Activated naive CD4-positive, alpha-beta T cell treated with anti-CD3 and anti-CD28 coated beads for 36 hours (primary cell): ENCODE measurements at places on chromosomes 2 and 18. TPM values are rescaled to one million over a fixed set of nuclear protein-coding genes. Genes with fewer than 3 reads are reported as not detected.

DNA sequence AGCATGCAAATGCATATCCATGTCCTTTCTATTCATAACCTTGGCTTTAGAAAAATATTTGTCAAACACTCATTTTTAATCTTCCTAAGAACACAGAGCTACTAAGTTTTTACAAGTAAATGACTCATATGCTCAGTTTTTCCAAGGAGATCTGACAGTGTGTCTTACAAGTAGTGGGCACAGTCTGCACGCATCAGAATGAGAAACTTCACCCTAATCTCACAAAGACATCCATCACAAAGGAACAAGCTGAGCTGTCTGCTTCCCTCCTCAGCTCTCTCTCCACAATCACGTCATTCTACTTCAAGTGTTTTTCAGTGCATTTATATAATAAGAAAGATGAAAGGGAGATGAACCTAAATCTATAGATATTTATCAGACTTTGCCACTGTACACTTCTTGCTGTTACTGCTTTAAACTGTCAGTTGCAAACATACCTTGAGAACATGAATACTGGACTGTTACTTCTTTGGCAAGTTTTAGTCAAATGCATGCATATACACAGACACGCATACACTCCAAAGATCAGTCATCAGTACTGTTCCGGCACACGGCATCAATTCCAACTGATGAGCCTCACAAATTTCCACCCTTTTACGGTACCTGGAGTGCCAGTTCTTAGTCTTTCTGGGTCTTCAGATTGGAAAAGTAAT lies 75.7 kb downstream of the RBMS1 start:
- peaks cover 3% of the 10 kb centered on the region for H3K36me3 ChIP-seq
- peaks cover 65% of the 10 kb centered on the region for H3K4me1 ChIP-seq
- peak; percentile 51 for DNase-seq

- H3K27me3 ChIP-seq = no peaks in the 10 kb centered on the region
- H3K4me1 ChIP-seq = no peaks in the 10 kb centered on the region
- H3K27ac ChIP-seq = no peak overlapping the region
- no peaks in the 10 kb centered on the region for H3K36me3 ChIP-seq
Observed at GRCh38 chr2:223029287-223029686, 22.7 kb upstream of the KCNE4 start.

GRCh38 chr2:45964223-45964841 lies 312.9 kb downstream of the PRKCE start:
- H3K27me3 ChIP-seq = no peaks in the 10 kb centered on the region
- H3K27ac ChIP-seq = no peak overlapping the region
- H3K4me1 ChIP-seq = peaks cover 17% of the 10 kb centered on the region
- no peaks in the 10 kb centered on the region for H3K36me3 ChIP-seq

- H3K4me3 ChIP-seq = no peak overlapping the region
- no peaks in the 10 kb centered on the region for H3K36me3 ChIP-seq
- no peaks in the 10 kb centered on the region for H3K4me1 ChIP-seq
- H3K27ac ChIP-seq = no peak overlapping the region
Observed at GRCh38 chr2:182117196-182117595, 131.5 kb downstream of the PPP1R1C start.

DNA sequence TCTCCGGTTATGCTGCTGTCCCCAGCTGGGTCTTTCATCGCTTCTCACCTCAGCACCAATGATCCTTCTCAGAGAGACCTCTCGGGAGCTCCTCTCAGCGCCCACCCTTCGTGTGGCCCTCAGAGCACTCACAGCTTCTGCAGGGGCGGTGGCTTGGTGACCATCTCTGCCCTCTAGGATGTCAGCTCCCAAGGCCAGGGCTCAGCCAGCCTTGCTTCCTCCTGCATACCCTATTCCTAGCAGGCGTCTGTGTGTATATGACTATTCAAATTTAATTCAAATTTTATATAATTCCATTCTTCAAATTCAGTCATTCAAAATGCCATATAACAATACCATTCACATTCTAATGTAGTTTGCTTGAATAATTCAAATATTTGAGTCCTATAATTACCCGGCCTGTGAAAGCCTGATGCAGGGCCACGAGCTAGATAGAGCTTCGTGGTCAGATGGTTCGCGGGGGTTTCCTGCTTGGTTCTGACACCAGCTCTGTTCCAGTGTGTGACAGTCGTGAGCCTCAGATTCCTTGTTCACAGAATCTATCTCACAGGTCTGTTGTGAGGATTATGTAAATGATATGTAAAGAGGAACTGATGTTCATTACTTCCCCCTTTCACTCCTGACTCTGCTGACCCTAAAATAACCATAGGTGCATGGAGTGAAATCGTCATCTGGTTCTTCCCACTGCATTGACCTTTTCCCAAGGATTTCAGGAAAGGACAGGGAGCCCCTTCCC lies 94.0 kb upstream of the CNGA3 start:
- DNase-seq = no peak
- peaks cover 1% of the 10 kb centered on the region for H3K36me3 ChIP-seq
- peaks cover 6% of the 10 kb centered on the region for H3K27me3 ChIP-seq
- no peak overlapping the region for H3K4me3 ChIP-seq

DNA sequence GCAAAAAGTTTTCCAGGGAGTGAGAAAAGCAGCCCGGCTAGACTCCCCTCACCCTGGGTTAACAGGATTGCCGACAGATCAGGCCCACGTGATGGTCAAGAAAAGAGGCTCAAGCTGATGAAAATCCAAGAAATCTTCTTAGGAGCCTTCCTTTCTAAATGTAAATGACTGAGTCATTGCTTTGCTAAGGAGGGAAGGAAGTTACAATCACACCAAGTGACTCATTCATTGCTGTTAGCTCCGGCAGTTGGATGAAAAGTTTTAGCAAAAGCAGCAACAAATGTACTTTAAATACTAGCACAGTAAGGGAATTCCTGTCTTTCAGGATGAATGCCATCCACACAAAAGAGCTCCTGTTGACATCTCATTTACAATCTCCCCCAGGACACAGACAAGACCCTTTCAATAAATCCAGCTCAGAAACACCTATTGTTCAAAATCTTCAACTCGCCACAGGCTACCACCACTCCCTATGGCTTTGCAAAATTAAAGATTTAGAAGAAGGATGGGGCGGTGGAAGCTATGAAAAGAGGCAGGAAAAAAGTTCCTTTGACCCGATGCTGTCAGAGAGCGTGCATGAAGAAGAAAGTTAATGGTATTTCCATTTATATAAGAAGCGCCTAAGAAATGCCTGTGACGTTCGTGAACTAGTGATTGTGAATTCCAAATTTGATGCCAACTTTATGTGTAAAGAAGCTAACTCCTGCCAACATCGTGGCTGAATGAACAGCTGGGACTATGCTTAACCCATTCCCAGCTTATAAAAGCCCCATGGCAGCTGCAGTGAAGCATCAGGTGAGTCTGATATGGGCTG lies 153.7 kb downstream of the TGIF1 start:
- H3K27me3 ChIP-seq = no peaks in the 10 kb centered on the region
- H3K36me3 ChIP-seq = no peaks in the 10 kb centered on the region
- peaks cover 16% of the 10 kb centered on the region for H3K4me1 ChIP-seq
- peak; percentile 30 for DNase-seq
- no peak overlapping the region for H3K4me3 ChIP-seq

GRCh38 chr2:140600116-140600515 lies 1530.7 kb downstream of the LRP1B start:
- DNase-seq = no peak
- no peak overlapping the region for H3K27ac ChIP-seq
- H3K36me3 ChIP-seq = no peaks in the 10 kb centered on the region
- no peaks in the 10 kb centered on the region for H3K27me3 ChIP-seq
- H3K4me1 ChIP-seq = no peaks in the 10 kb centered on the region

- H3K4me3 ChIP-seq = no peak overlapping the region
- DNase-seq = no peak
- H3K27me3 ChIP-seq = peaks cover 4% of the 10 kb centered on the region
- no peaks in the 10 kb centered on the region for H3K36me3 ChIP-seq
- H3K27ac ChIP-seq = no peak overlapping the region
- no peaks in the 10 kb centered on the region for H3K4me1 ChIP-seq
Observed at GRCh38 chr2:75224636-75225094, 25.3 kb upstream of the TACR1 start.

GRCh38 chr2:233225230-233226068 lies 26.0 kb upstream of the ATG16L1 start:
- DNase-seq = no peak
- no peaks in the 10 kb centered on the region for H3K27me3 ChIP-seq
- H3K36me3 ChIP-seq = no peaks in the 10 kb centered on the region
- peaks cover 2% of the 10 kb centered on the region for H3K4me1 ChIP-seq
- no peak overlapping the region for H3K27ac ChIP-seq

Gene ZNF236
- total RNA-seq = 17.7 TPM

Gene IKZF2
- total RNA-seq = 1.7 TPM

Gene ARHGAP25
- total RNA-seq = 46.7 TPM

Gene CAVIN2
- total RNA-seq = not detected

Gene MROH2A
- not detected for total RNA-seq

Gene PLCL1
- 3.3 TPM for total RNA-seq

Gene NPPC
- total RNA-seq = 0.57 TPM
